ENCODE measurements at places on chromosomes 2 and 18.

DNA sequence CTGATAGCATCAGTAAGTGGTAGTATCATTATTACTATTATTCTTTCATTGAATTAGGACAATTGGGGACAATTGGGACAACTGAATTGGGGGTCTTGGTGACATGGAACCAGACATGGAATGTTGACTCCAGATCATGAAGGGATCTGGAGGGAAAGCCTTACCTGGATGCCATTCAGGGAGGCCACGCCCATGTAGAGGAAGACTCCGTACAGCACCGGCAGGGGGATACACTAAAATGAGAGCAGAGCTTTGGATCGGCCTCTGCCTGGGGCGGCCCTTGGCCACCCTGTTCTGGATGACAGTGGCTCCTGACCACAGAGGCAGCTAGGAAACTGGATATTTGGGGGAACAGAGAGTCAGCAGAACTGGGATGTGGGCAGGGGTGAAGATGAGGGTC, 29.2 kb downstream of the MTHFD2 start:
- DNase-seq: no peak

- peak; percentile 58 for DNase-seq
These were observed 192.4 kb upstream of the ERBB4 start for GRCh38 chr2:212730994-212731393.

DNA sequence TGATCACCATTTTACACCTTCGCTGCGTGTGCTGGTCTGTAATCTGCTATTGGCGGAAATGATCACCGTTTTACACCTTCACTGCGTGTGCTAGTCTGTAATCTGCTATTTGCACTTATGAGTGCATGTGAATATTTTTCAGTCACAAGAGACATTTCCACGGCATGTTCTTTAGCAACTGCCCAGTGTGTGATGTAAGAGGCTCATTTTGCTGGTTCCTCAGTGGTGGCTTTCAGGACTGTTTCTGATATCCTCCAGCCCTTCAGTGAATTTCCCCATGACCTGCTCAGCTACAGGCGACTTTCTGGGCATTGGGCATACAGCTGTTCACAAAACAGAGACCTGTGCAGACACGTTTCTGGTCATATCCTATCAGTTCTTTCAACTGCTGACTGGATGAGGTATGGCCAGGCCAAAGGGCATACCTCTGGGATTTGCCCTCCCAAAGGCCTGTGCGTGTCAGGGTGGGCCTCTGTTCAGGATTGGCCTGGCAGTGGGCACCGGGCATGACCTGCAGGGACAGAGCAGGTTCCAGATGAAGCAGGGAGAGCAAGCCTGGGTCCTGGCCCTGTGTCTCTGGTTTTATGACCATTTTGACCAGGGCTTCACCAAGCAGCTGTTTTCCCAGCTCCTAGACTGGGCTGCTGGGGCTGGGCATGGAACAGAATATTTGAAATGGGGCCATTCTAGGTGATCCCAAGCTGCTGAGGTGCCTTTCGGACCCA, 521 bp upstream of the PROM2 start:
- no peak for DNase-seq

- DNase-seq: no peak
These were observed 33.6 kb downstream of the USP40 start for GRCh38 chr2:233532971-233533370.

DNA sequence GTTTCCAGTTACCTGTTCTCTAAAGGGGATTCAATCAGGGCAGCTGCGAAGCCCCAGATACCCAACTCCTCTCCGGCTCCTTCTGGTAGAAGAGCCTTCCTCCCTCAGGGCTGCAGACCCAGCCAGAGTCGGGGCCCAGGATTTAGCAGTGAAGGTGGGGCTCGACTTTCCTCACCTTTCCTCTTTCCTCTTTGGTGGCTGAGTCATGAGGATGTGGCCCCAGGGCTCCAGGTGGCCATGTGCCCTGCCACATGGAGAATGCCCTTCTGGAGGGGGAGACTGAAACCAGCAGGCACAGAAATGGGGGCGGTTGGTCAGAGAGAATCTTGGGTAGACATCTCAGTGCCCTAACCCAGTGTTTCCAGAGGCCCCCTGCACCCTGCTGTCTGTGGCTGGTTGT, 402.6 kb downstream of the NBAS start:
- no peak for DNase-seq

- DNase-seq: no peak
These were observed 25.8 kb downstream of the PLB1 start for GRCh38 chr2:28521663-28522062.

DNA sequence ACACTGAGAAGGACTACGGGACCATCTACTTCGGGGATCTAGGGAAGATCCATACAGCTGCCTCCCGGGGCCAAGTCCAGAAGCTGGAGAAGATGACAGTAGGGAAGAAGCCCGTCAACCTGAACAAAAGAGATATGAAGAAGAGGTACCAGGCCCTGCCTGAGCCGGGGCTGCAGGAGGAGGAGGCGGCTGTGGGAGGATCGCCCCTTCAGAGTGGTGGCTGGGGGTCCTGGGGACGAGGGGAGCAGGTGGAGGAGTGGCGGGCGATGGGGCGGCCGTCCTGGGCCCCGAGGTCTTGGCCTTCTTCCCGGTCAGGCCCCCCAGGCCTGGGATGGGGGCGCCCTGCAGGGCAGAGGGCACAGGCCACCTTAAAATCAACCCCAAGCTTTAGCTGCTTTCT, 524 bp downstream of the ANKRD30B start:
- DNase-seq: no peak

DNA sequence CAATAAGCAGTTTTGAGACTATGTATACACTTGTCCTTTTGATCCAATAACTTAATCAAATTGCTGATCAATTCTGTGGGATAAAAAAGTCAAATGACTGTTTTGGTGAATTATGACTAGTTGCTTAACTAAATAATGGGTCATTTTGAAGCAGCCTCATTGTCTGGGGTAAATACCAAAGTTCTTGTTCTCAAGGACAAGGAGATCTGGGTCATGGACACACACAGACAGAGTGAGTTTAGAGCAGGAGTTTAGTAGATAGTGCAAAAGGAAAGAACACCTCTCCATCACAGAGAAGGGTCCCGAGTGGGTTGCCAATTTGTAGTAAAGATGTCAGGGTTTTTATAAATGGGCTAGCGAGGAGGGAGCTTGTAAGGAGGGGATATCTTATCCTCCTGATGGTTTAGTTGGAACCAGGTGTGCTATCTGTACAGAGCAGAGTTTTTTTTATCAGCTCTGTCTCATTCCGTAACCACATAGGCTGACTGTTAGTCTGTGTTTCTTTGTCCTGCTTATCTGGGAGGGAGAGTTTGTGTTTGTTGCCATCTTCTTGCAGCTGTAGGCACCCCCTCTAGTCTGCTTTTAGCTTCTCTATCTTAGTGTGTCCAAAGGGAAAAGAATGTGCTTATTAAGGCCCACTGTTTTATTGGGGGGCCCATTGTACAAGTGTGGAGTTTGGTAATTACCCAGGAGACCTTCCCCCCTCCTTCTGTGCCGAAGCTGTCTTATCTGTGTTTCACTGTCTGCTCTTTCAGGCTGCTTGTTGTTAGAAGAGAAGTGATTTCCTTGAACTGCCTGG, 48.7 kb upstream of the C1GALT1C1L start:
- no peak for DNase-seq

GRCh38 chr2:207873794-207874193, 104.1 kb upstream of the FZD5 start:
- DNase-seq: peak; percentile 49

- no peak for DNase-seq
These were observed 172.6 kb upstream of the PIEZO2 start for GRCh38 chr18:11322006-11322405.

- DNase-seq: no peak
These were observed 71.1 kb upstream of the HPCAL1 start for GRCh38 chr2:10231551-10232085.

DNA sequence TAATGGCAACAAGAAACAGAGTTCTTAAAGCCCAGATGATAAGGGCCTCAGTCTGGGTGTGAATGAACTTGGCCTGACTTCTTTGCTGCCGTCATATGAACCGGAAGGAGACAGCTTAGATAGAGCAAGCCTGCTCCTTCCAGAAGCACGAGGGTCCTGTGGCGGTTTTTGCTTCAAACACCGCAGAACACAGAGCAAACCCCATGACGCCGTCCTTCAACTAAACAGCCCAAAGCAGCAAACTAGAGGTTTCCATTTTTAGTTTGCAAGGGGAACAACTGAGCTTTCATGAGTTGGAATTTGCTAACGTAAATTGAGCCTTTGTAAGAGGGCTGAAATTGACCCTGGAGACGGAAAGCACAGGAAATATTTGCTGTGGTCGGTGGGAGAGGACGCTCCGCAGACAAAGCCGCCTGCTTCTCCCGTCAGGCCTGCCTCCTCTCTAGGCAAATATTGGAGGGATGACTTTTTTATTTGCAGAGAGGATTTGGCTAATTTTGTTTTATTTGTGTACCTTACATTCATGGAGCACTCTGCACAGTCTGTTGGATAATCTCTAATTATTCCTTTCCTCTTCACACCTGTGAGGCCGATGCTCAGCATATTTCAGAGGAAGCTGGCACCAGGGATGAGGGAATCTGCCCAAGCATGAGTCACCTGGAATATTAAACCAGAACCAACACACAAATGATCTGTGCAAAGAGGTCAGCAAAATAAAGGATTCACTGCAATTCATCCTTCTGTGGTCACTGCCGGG, 134.0 kb upstream of the NCK2 start:
- DNase-seq: no peak

DNA sequence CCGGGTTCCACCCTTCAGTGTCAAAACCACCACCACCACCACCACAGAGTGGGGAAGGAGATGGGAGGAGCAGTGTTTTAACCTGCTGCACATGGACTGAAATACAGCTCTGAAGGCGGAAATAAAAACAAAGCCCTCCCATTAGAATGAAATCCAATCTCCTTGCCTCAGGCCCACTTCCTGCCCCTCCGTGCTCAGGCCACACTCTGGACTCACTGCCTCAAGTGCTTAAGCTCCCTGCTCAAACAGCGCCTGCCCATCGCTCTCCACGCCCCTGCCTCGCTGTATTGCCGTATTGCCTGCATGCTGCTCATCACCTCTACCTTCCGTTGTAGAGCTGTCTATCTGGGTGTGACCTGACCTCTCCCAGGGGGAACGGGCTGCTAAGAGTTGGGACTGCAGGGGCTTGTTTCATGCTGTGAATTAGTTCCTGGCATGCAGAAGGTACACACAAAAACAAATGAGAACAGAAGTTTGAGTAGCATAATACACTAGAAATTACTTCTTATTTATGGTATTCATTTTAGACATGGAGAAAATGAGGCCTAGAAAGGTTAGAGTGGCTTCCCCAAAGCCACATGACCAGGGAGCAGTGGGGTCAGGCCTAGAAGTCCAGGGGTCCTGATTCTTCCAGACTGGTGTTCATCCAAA, 31.6 kb upstream of the NEB start:
- no peak for DNase-seq
